ENCODE measurements at places on chromosomes 7 and 10.

- no peak for DNase-seq
Measured at GRCh38 chr7:39847227-39847626, 102.8 kb upstream of the CDK13 start.

- no peak for DNase-seq
Measured at GRCh38 chr10:132458071-132458585, 61.1 kb downstream of the PWWP2B start.

- DNase-seq: no peak
Measured at GRCh38 chr7:14341200-14341775, 351.8 kb upstream of the ETV1 start.

DNA sequence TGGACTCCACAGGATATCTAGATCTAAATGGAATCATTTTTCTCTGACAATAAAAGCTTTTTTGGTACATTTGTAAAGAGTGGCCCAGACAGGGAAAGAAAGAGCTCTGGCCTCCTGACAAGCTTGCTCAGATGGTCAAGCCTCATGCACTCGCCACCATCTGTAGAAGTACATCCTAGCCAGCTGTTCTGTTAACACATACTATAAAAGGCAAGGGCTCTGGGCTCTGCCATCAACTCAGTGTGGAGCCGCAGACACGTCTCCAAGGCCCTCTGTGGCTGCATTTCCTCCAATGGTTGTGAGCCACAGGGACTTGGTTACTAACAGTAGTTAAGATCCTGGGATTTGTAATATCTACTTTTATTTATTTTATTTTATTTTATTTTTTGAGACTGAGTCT is 70.8 kb upstream of the KDM7A start:
- DNase-seq: no peak

DNA sequence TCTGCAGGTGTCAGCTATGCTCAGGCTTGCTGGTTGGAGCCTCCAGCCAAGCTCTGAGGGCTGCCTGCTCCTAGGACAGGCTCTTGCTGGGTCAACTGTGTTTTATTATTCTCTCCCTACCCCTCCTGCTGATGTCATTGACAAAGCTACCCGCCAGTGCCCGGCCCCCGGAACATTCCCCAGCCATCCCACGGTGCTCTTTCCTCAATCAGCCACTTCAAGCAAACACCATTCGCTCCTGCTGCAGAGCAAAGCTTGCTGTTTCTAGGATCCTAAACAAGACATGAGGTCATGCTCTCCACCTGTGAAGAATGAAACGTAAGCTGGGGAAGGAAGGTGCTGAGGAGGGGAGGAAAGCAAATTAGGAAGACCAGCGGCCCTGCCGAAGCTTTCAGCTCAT is 2.1 kb upstream of the C10orf71 start:
- no peak for DNase-seq

- DNase-seq: peak; percentile 54
Measured at GRCh38 chr10:27998178-27998953, 513 bp downstream of the ODAD2 start.

DNA sequence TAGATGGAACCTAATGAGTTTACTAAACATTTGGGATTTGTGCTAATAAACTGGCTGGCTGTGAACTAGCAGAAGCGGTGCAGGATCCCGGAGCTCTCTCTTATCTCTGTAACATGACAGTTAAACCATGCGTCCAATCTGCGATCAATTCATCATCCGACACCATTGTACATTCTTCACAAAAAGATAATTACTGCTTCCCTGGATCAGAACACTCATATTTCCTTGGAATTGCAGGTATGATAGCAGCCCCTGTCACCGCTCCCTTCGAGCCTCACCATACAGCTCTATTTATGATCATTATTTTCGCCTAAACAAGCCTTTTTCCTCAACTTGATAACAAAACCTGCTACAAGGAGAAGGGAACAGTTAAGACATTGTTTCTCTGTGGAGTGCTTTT is 18.5 kb downstream of the EBF3 start:
- no peak for DNase-seq

- DNase-seq: no peak
Measured at GRCh38 chr10:116056445-116057293, 216.3 kb downstream of the GFRA1 start.

DNA sequence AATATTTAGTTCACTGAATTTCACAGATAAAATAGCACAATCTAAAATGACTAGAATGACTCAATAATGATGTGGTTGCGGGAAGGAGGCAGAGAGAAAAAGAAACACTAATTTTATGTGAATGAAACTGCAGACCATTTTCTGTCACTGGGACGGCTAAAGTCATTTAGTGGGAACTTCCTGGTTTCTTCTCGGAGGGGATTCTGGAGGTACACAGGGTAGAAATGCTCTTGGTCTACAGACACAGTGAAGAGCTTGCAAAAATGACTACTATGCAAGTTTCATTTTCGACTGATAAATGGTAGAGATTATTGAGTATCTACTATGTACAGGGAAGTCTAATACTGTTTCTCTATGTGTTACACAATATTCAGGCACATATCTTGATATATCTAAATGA is 63.5 kb upstream of the LRRN3 start:
- DNase-seq: no peak

GRCh38 chr10:14578060-14578952 is 196.4 kb downstream of the FAM107B start:
- DNase-seq: no peak

DNA sequence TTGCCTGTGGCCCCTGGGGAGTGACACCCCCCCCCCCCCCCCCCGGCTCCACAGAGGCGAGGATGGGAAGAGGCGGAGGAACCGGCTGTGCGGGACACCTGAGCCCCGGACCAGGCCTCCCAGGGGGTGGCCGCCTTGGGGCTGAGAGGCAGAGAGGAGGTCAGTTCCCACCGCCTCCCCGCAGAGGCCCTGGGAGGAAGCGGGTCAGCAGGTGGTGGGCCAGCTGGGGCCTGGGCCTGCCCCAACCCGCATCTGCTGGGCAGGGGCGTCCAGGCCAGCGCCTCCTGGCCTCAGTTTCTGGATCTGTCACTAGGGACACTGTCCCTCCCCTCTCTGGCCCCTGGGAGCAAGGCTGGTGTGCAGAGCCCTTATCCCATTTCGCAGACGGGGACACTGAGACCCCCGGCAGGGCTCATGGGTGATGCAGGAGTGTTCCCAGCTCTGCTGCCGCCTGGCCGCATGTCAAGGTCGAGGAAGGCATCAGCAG is 14.6 kb upstream of the LFNG start:
- no peak for DNase-seq

DNA sequence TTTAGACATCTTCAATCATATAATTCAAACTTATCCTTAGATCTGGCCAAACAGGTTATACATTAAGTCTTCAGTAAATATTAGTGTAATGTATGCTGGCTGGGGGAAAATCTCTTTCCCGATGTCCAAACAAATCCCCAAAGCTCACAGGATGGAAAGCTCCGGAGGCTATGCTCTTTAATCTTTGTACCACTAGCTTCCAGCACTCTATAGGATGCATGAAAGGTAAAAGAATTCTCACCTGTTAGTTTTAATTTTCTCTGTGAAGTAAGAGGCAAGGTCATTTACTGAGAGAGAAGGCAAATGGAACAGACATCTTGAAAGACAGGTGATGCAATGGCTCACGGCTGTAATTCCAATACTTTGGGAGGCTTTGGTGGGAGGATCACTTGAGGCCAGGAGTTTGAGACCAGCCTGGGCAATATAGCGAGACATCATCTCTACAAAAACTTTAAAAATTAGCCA is 99.8 kb upstream of the KIF5B start:
- no peak for DNase-seq

DNA sequence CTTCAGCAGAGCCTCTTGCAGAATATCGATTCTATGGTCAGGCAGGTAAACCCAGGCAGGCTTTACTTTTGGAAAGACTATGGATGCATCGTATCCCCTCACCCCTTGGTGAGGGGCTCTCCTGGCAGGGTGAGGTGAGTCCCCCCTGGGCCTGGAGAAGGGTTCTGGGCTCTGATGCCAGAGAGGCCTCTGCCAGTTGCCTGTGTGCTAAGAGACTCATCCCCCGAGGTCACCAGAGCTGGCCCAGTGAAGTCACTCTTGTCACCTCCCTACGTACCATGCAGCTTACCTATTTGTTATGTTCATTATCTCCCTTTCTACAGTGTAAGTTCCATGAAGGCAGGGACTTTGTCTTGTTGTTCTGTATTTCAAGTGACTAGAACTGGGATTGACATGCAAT is 51.3 kb downstream of the TSPAN15 start:
- no peak for DNase-seq

- no peak for DNase-seq
Measured at GRCh38 chr10:55782181-55782580, 578.9 kb downstream of the ZWINT start.

DNA sequence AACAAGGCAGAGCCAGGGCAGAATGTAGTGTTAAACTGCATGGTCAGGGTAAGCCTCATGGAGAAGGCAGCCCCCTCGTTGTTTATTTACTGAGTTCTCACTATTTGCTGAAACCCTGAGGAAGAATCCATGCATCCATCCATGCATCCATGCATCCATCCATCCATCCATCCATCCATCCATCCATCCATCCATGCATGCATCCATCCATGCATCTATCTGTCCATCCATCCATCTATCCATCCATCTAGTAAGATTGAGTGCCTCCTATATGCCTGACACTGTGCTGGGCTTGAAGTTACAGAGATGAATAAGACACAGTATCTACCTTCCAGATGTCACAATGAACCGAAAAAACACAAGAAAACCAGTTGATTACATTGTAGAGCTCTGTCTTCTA is 201.4 kb upstream of the AGK start:
- no peak for DNase-seq
